ENCODE measurements at places on chromosomes 1 and 21.

DNA sequence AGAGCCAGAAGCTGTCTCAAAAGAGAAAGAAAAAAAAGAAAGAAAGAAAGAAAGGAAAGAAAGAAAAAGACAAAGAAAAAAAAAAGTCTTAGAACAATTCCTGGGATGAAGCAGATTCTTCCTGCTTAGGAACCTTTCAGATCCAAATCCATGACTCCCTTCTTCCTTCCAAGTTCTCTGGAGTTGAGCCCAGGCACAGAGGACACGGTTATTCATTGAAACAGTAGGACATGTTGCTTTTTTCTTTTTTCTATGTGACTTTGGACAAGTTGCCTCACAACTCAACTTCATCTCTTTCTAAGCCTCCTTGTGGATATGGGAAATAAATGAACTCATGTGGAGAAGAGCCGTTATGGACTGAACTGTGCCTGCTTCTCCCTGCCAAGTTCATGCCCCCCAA, 14.7 kb upstream of the TNFRSF8 start:
- DNase-seq, result no peak
- no peaks in the 10 kb centered on the region for H3K4me1 ChIP-seq
- H3K4me3 ChIP-seq, result no peak overlapping the region
- no peak overlapping the region for H3K27ac ChIP-seq
- no peaks in the 10 kb centered on the region for H3K36me3 ChIP-seq

DNA sequence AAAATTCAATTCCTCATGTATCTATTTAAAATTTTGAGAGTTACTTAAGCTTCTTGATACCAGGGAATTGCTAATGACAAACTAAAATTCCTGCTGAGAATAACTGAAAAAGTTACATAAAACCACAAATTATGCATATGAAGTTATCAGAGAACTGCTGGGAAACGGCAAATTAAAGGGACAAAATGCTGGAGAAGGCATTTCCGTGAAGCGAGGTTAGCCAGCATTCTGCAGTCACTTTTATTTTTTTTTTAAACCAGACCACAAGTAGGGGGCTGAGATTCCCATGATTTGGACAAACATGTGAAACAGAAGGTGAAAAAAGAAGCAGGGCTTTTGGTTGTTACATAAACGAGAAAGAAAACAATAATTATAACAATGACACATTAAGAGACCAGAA, 737.6 kb upstream of the CHRM3 start:
- DNase-seq, result no peak
- H3K27me3 ChIP-seq, result no peaks in the 10 kb centered on the region
- no peak overlapping the region for H3K4me3 ChIP-seq
- no peak overlapping the region for H3K27ac ChIP-seq

DNA sequence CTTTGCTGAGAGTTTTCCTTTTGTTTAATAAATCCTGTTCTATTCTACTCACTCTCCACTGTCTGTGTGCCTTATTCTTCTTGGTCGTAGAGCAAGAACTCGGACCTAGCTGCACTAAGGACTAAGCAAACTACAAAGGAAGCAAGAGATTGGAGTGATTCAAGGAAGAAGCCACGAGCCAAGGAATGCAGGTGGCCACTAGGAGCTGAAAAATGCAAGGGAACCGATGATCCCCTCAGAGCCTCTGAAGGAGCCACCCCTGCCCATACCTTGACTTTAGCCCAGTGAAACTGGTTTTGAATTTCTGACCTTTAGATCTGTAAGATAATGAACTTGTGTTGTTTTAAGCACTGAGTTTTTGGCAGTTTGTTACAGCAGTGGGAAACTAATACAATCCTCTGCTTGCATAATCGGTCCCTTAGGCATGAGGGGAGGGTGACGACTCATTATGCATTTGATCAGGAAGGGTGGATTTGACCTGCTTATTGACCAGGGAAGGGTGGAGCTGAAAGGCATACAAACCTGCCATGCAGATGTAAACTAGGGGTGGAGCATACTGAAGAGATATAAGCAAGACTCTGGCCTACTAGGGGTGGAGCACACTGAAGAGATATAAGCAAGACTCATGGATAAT, 6.2 kb upstream of the CA6 start:
- DNase-seq, result no peak
- H3K4me1 ChIP-seq, result no peaks in the 10 kb centered on the region
- no peaks in the 10 kb centered on the region for H3K27me3 ChIP-seq
- H3K27ac ChIP-seq, result no peak overlapping the region
- H3K4me3 ChIP-seq, result no peak overlapping the region

DNA sequence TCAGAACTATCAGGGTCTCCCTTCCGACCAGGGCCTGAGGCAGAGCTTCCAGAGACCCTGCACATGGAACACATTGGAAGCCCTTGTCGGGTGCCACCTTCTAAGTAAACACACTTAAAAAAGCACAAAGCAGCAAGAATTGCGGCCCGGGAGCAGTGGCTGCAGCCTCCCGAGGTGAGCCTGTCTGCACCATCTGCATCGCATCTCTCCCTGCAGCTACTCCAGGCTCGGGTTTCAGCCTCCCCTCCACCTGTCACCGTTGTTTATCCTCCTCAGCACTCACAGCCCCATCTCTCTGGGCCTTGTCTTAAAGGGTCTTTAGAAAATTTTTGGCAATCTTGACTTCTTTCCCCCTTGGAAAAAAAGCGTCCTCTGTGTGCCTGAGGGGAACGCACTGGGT, 95.1 kb upstream of the ARHGEF16 start:
- H3K4me1 ChIP-seq, result no peaks in the 10 kb centered on the region
- no peaks in the 10 kb centered on the region for H3K27me3 ChIP-seq
- DNase-seq, result no peak
- H3K36me3 ChIP-seq, result no peaks in the 10 kb centered on the region

DNA sequence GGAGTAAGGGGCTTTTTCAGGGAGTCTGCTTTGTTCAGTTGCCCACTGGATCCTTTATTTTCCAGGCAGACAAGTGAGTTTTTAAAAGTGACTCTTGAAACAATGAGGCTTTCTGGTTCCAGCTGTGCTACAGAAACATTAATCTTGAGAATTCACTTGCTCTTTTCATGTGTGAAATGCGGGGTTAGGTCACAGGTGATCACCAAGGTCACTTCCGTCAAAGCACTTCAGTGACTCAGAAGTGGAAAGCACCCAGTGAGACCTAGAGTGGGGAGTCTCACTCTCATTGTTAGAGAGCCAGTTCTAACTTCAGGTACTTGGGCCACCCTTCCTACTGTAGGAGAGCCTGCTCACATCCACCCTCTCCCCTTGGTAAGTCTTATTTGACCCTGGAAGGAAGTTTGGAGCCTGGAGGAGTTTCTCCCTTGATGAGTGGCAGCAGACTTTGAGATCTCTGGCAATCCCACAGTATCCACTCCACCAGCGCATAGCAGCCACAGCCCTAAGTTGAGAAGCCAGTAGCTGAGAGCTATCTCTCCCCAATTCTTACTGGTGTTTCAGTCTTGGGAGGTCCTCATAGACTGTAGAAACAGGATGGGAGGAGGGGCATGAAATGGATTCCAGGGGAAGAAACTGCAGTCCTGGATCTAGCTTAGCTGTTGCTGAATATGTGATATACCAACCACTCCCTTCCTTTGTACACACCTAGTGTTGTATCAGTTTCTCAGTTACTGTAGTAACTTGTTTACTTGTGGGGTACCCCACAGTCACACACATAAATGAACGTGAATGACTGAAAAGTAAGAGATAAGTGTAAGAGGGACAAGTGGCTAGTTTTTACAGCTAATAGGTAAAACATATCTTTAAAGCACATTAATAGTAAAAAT, 3.1 kb downstream of the TACSTD2 start:
- no peaks in the 10 kb centered on the region for H3K36me3 ChIP-seq
- H3K27me3 ChIP-seq, result peaks cover 23% of the 10 kb centered on the region
- H3K4me1 ChIP-seq, result peaks cover 4% of the 10 kb centered on the region
- H3K4me3 ChIP-seq, result no peak overlapping the region
- DNase-seq, result no peak
- H3K27ac ChIP-seq, result peak overlapping the region; percentile 41

DNA sequence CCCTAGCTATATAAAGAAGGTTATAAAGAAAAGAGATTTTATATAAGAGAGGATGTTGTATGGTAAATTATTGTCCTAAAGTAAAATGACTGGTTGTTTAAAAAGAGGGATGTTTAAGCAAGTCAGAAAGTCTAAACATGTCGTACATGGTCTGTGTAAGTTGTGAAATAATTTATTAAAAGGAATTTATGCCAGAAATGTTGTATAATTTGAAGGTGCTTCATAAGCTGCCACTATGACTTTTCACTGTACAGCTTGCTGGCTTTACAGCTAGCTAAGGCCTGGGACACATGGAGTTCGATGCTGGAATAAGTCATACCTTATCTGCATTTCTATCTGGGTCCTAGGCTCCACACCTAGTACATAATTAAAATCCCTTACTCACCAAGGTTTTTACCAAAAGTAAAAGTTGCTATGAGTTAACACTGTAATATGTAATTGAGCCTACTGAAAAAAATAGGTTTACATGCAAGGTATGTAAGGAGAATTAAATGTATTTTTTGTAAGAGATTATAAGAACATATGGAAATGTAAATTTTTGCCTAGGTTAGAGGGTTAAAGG, 59.0 kb upstream of the EDEM3 start:
- DNase-seq, result no peak
- H3K27me3 ChIP-seq, result no peaks in the 10 kb centered on the region
- H3K36me3 ChIP-seq, result no peaks in the 10 kb centered on the region
- no peaks in the 10 kb centered on the region for H3K4me1 ChIP-seq
- H3K27ac ChIP-seq, result no peak overlapping the region
- H3K4me3 ChIP-seq, result no peak overlapping the region

GRCh38 chr21:41446586-41446985, 20.5 kb downstream of the MX1 start:
- no peak overlapping the region for H3K4me3 ChIP-seq
- H3K27me3 ChIP-seq, result no peaks in the 10 kb centered on the region
- no peak overlapping the region for H3K27ac ChIP-seq
- no peaks in the 10 kb centered on the region for H3K4me1 ChIP-seq

Measured in left lung (tissue), 14 donors.